ENCODE measurements at places on chromosomes 4 and X.
A peak's percentile ranks its signal among the peaks of the same experiment; 100 is the strongest.

- DNase-seq: no peak
Observed at GRCh38 chr4:16056681-16057385, 27.0 kb downstream of the PROM1 start.

GRCh38 chrX:101385795-101386541 is at the start of gene BTK:
TSS of gene BTK (minus strand) at chrX:101386191. CDS start at chrX:101375284, 10,907 bp downstream.
- DNase-seq: peak; percentile 60

DNA sequence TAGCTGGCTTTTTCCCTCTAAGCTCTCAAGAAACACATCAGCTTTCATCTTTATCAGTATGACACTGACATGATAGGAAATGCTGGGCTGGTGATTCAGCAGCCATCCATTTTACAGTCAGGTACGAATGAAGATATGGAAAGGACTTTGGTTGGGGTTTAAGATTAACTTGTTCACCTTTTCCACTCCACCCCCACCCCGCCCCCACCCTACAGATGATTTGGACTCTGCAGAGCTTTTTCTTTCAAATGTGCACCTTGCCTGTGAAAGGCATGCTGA is 132.6 kb downstream of the AKAP4 start:
- no peak for DNase-seq

DNA sequence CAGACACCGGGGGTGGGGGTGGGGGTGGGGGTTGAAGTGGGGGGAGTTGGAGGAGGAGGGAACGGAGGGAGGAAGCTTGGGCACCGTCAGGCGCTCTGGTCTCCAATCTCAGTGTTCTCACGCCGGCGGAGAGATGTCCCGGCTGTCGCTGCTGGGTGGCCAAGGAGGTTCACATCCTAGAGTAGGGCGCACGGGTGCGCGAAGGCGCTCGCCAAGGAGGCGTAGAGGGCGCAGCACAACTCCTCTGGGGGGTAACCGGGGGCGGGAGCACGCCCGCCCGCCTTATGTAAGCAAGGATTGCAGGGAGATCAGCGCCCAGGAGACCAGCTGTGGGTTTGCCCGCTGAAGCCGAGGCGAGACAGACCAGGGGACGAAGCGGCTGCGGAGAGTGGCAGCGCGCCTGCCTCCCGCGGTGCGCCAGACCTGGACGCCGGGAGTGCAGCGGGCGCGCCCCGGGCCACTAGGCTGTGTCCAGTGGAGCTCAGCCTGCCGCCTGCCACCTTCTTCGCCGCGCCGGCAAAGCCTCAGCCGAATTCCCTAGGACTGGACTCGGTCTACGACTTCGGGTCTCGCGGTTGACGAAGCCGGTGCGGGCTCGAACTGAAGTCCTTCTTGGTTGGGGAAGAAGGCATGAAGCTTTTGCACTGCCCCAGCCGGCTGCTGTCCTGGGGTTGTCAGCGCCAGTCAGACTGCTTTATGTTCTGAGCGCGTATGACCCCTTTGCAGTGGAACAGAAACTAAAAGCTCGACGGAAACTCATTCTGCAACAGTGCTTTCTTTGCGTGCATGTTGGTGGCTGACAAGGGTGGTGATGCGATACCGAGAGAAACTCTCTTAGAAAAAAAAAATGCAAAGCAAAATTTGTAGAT is 707 bp upstream of the UNC5C start:
- peak; percentile 69 for DNase-seq

DNA sequence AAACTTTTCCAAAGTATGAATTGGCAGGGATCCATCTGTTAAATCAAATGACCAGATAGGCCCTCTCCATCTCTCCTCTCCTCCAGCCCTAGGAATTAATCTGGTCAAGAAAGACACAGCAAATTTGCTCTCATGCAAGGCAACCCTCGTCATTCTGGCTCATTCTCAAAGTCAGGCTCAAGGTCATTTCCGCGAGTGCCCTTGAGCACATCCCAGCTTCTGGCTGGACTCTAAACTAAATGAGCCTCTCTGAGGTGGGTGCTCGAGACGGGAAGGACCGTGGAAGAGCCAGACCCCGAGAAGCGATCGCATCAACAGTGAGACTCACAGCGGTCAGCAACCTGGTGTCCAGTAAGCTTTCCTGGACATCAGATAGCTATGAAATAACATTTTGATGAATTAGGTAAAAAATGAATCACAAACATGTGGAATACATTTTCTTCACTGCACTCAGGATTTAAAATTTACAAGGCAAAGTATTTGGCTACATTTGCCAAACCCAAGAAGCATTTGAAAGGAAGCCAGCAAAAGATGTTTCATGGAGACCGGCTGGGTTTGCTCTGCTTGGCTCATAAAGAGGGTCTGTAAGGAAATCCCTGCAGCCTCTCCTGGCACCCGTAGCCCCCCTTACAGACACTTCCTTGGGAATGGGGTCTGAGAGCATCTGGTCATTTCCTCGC is 121.0 kb downstream of the ENPP6 start:
- no peak for DNase-seq

DNA sequence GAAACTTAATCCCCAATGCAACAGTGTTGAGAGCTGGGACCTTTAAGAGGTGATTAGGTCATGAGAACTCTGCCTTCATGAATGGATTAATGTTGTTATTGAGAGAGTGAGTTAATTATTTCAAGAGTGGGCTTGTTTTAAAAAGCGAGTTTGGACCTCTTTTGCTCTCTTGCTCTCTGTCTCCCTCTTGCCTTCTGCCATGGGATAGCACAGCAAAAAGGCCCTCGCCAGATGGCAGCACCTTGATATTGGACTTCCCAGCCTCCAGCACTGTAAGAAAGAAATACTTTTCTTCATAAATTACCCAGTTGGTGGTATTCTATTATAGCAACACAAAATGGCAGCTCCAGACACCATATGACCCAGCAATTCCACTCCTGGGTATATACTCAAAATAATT is 7.0 kb upstream of the ATP6AP2 start:
- no peak for DNase-seq
